Adrenal gland (tissue), 19 donors: ENCODE measurements at places on chromosomes 2 and 18.

DNA sequence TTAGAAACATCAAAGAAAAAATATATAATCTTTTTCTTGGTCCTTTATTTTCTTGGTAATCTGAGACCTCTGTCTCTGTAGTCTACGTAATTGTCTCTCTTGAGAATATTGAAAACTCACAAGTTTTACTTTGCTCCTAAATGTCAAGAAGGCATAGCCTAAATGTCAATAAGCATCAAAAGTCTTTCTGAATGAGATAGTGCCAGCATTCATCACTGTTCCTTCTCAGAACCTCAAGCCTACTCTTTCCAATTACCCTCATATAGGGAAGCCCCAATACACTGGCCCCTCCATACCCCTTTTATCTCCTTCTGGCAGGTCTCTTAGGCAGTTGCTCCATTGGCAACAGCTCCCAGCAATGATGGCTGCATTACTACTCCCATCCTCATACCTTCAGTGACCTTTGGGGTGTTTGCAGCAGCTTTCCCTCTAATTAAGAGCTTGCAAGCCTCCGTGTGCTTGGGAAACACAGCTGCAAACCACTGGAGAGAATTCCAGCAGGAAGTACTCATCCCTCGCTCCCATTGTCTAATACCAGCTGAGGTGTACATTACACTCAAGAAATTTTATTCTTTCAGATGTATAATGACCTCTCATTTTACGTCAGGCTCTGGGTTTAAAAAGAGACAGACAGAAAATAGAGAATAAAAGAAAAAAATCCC lies 95.8 kb downstream of the KYNU start:
- DNase-seq, result no peak

GRCh38 chr2:172861656-172862476 lies 126.2 kb downstream of the RAPGEF4 start:
- DNase-seq, result no peak

GRCh38 chr18:79797518-79798345 lies at the start of gene KCNG2:
KCNG2 (plus strand) TSS chr18:79797938; CDS start chr18:79863668, 65,730 bp downstream.
- DNase-seq, result no peak

DNA sequence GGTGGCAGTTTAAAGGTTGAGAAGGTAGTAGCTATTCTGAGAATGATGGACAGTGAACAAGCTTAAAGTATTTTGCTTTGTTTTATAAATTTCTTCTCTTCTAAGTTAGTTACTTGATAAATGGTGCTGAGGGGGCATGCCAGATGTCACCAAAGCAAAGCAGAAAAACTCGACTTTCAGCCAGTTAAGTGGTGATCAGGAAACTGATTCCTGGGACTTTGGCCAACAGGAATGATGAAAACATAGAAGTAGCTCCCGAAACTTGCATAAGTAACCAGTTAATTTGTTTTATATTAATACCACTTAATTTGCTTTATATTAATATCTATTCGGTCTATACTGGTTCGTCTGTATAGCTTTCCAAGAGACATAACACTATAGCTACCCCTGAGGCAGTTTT lies 82.6 kb downstream of the FANCL start:
- DNase-seq, result no peak

GRCh38 chr2:205995260-205995659 lies 90.7 kb downstream of the INO80D start:
- DNase-seq, result no peak

- no peak for DNase-seq
Observed at GRCh38 chr2:198252472-198252871, 448.1 kb downstream of the PLCL1 start.

DNA sequence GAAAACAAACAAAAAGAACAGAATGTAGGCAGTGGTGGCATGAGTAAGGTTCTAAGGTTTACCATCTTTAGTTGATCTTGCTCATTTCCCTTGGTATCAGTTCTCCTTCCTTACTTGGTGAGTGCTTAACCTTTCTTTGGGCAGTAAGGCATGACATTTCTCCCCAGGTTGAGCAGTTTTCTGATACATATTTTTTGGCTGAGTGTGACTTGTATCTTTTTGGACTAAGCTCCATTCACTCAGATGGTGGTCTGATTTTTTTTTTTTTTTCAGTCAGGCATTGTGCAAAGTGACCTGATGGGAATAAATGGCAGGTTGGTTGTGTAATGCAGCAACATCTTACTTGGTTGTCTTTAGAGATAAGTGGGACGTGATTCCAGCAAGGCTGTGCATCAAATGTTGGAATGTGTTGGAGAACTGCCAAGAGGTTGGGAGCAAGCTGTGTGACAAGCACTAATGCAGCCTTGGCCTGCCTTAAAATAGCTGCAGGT lies 15.1 kb downstream of the SPTBN1 start:
- peak; percentile 89 for DNase-seq

DNA sequence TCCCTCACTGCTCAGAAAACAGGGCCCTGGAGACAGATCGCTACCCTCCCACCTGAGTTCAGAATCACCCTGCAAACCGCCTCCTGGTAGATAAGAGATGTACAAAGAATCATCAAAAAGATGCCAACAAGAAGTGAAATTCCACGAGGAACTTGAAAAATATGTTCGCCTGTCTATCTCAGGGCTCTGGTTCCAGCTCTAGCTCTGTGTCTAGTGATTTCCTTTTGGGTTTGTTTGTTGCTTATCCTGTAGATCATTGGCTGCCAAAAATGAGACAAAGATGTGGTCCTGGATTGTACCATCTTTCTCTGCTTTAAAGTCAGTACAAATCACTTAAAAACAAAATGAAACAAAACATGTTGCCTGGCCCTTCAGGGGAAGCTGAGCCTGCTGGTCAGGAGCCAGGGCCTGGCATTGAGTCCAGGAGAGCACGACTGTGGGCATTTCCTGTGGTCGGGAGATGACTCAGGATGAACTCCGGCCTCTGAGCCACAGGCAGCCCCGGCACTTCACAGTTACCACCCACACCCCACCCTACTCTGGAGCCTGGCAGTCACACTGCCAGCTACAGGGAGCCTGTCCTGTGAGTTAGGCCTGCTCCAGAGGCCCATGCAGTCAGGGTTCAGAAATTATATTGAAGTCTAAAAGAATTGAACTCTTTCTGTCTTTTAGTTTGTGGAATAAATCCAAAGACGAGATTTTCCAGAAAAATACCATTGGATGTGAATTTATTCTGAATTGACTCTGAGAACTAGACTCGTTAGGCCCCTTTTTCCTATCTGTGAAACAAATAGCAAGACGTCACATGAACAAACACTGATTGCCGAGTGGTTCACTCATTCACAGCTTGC lies 8.0 kb upstream of the ITGB6 start:
- peak; percentile 86 for DNase-seq

GRCh38 chr2:100285691-100286090 lies 36.6 kb downstream of the LONRF2 start:
- no peak for DNase-seq

DNA sequence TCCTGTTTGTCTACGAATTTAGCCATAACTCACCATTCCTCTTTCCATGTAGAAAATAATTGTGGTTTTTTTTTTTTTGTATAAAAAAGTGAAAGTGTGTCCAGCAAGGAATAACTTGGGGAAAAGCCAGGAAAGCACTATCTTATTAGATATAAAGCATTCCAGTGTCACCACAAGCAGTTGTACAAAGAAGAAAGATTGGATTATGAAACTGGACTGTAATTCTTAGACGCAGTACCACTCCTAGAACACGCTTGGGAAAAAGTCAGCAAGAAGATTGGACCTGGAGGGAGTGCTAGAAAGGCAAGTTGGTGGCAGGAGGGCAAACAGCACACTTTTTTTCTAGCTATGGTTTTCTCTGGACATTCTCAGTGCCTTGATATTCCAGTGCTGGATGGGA lies 186.7 kb downstream of the PARD3B start:
- DNase-seq, result no peak

GRCh38 chr18:70397259-70397925 lies 108.5 kb downstream of the SOCS6 start:
- no peak for DNase-seq

DNA sequence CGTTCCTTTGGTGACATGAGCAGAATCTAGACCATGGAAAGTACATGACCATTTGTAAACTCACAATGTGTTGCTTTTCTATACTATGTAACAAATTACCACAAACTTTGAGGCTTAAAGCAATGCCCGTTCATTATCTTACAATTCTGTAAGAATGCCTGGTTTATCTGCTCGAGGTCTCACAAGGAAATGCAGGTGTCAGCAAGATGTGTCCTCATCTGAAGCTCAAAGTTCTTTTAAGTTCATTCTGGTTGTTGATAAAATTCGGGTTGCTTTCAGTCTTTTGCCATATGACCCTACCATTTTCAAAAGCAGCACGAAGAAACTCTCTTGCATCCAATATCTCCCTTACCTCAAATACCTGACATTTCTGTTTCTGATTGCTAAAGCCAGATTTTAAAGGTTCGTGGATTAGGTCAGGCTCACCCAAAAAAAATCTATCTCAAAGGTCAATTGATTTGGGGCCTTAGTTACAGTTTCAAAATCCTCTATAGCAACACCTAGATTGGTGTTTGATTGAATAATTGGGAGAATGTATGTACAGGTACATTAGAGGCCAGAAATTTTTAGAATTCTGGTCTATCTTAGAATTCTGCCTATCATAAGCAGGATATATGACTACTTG lies 125.9 kb downstream of the TMEM131 start:
- DNase-seq, result no peak

DNA sequence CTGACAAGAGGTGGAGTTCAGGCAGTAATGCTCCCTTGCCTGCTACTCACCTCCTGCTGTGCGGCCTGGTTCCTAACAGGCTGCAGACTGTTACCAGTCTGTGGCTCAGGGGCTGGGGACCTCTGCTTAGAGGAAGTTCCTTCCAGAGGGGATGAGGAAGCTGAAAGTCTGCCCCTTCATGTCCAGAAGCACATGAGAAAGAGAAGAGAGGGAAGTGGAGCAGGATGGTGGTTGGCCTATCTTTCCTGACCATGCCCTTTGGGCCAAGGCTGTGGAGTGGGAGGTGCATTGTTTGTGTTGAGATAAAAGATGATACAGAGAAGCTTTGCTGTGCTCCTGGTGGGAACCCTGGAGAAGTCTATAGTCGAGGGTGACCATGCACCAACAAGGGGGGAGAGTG lies 112.5 kb downstream of the LPIN1 start:
- no peak for DNase-seq

GRCh38 chr18:51614967-51615571 lies 417.6 kb upstream of the MEX3C start:
- DNase-seq, result no peak

- no peak for DNase-seq
Observed at GRCh38 chr2:120854014-120854620, 118.4 kb downstream of the GLI2 start.

DNA sequence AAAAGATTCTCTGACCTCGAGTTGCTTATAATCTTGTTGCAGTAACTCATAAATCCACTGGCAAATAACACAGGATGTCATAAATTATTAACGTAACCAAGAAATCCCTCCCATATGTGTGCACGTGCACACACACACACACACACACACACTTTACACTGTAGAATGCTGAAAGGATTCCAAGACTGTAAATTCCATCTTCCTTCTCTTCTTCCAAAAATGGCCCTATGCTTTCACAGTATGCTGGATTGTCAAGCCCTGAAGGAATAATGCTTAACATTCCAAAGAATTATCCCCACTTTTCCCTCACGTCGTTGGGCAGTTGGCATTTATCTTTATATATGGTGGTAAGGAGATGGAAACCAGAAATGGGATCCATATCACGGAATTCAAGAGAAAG lies 117.5 kb upstream of the CRIM1 start:
- DNase-seq, result no peak

- DNase-seq, result no peak
Observed at GRCh38 chr2:37026050-37026449, 58.1 kb downstream of the HEATR5B start.

DNA sequence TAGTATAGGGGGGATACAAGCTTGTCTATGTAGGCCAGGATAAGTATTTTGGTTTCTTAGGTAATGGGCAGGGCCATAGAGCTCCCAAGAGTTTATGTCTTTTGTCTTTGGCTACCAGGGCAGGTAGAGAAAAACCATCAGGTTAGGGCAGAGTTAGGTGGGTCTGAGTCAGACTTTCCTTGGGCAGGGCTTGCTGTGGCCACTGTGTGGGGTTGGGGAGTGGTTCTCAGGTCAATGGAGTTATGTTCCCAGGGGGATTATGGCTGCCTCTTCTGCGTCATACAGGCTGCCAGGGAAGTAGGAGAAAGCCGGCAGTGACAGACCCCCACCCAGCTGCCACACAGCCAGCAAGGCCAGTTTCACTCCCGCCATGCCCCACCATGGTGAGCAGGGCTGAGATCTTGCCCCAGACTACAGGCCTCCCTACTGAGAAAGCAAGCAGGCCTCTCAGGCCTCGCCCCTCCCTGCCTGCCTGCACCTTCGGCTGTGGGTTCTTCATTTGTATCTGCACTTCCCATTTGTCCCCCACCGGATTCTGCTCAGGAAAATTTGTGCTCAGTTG lies 55.5 kb downstream of the RPIA start:
- DNase-seq, result no peak

GRCh38 chr18:63451799-63452660 lies 24.7 kb upstream of the SERPINB5 start:
- no peak for DNase-seq

DNA sequence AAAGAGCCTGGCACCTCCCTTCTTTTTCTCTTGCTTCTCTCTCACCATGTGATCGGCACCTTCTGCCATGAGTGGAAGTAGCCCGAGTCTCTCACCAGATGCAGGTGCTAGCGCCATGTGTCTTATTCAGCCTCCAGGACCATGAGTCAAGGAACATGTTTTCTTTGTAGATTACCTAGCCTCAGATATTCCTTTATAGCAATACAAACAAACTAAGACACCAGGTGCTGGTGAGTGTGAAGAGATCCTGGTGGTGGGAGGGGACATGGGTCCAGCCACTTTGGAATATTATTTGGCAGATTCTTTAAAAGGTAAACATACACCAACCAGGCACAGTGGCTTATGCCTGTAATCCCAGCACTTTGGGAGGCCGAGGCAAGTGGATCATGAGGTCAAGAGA lies 5.9 kb upstream of the USP40 start:
- no peak for DNase-seq

DNA sequence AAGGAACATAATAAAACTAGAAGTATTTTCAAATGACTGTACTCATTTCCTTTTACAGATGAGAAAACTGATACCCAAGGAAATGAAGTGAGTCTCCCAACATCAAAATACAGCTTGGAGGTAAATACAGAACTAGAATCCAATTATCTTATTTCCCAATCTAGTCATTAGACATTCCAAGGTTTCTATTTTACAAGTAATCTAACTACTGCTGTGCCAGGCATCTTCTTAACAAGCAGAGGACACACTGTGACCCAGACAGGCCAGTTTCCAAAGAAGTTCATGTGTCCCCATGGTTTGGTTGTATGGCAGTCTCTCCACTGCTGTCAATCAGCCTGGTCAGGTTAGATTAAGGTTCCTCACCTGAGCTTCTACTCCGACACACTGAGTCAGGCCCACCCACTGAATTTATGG lies 143.5 kb downstream of the THADA start:
- DNase-seq, result no peak

GRCh38 chr2:109427661-109428091 lies 186.1 kb downstream of the SEPTIN10 start:
- DNase-seq, result no peak

DNA sequence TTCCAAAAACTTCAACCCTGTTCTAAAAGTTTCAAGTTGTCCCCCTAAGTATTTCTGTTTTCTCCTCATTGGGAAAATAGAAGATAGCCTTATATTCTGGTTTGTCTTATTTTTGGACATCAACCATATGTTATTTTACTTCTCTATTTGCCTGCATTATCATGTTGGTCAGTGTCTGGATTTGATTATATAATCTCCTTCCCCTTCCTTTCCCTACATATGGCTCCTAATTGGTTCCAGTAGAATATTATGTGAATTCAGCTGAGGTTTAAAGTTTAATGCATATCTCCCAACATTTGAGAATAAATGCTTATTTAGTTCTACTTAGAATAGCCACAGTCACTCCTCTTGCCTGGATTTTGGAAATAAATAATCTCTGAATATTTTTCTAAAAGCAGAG lies 66.9 kb downstream of the OXER1 start:
- no peak for DNase-seq
